ENCODE measurements at places on chromosomes 3 and 15.
A peak's percentile ranks its signal among the peaks of the same experiment; 100 is the strongest.

DNA sequence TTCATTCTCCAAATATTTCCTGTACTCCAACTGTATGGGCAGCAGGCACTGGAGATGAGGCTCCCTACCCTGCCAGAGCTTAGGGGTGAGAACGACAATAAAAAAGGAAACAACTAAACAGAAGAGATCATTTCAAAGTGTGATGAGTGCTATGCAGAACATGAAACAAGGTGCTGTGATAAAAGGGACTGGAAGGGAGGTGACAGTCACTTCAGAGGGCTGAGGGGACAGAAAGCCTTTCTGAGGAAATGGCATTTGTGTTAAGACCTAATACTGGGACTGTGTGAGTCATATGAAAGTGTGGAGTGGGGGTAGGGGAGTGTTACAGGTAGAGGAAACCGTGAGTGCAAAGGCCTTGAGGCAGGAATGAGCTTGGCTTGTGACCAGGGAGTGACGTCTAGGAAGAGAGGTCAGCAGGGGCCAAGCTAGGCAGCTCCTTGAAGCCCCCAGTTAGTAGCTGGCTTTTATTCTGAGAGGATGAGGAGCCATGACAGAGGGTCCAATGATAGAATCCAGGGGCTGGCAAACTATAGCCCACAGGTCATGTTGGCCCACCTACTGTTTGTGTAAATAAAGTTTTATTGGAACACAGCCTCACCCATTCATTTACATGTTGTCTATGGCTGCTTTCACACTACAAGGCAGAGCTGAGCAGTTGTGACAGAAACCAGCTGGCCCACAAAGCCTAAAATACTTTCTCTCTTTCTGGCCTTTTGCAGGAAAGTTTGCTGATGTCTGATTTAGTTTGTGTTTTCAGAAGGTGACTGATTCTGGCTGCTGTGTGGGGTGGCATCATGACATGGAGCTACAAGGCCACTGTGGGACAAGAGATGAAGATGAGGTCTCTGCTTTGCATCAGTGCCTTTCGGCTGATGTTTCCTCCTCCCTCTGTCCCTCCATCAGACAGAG lies 56.6 kb downstream of the LSM3 start:
- DNase-seq: no peak

DNA sequence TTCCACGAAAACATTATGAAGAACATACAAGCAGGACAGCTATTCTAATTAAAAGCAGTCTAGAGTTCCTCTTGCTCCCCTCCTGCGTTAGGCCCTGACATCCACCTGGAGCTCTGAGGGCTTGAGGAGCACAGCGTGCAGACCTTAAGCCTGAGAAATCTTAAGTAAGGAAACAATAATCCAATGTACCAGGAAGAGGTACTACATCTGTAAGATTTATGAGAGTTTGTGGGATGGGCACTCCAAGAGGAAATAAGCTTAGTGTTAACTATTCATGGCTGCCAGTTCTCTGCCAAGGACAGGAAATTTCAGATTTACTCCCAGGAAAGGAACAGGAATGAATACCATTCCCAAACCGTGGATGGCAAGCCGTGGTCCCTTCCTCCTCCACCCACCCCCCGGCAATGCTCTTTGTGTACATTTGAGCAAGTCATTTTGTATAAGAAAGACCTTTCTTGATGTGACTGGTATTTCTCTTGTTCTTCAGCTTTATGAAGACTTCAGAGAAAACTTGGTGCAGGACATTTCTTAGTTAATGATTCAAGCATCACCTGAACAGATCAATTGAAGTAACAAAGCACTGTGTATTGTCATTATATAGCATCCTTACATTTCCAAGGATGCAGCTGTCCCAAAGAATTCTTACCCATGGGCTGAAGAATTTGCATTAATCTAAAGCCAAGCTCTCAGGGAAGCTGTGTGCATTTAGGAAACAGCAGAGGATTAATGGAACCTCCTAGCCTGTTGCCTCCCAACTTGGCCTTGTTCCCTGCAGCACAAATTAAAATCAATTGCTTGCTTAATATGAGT lies 28.8 kb upstream of the VILL start:
- DNase-seq: no peak

- DNase-seq: peak; percentile 52
Observed at GRCh38 chr3:172142051-172142863, 102.9 kb downstream of the FNDC3B start.

- DNase-seq: no peak
Observed at GRCh38 chr15:33311312-33311971, 675 bp downstream of the RYR3 start.

GRCh38 chr3:123281406-123281805 lies 79.7 kb downstream of the SEC22A start:
- DNase-seq: no peak

DNA sequence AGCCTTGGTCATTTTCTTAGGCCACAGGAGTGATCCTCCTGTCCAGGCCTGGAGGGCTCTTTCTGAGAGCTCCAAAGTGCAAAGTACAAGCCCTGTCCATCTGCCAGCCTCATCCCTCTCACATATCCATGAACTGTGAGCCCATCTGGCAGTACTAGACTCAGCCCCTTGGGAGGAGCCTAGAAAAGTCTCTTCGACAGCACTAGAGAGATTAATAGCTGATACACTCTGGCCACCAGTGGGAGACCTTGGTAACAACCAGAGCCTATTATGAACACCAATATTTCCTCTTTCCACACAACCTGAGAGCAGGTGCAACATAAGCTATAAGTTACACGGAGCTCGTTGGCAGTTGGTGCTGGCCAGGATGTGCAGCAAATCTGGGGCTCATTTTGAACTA lies 59.5 kb upstream of the DCLK3 start:
- DNase-seq: no peak

DNA sequence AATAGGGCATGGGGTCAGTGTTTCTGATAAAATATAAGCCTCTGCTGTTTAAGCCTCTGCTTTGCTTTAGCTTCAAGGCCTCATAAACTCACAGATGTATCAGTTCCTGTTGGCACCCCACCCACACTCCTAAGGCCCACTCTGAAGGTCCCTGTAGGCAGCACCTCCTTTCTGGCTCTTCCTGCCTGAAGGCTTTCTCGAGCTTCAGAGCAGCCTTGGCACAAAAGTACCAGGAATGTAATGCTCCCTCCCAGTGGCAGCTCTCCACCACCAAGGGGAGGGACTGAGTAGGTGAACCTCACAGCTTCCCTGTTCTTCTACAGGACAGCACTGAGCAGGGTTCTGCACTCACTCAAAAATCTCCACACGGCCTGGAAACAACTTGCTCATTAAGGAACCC lies 102.2 kb downstream of the ABHD5 start:
- no peak for DNase-seq

- DNase-seq: no peak
Observed at GRCh38 chr3:114439284-114439683, 145.5 kb downstream of the TIGIT start.

DNA sequence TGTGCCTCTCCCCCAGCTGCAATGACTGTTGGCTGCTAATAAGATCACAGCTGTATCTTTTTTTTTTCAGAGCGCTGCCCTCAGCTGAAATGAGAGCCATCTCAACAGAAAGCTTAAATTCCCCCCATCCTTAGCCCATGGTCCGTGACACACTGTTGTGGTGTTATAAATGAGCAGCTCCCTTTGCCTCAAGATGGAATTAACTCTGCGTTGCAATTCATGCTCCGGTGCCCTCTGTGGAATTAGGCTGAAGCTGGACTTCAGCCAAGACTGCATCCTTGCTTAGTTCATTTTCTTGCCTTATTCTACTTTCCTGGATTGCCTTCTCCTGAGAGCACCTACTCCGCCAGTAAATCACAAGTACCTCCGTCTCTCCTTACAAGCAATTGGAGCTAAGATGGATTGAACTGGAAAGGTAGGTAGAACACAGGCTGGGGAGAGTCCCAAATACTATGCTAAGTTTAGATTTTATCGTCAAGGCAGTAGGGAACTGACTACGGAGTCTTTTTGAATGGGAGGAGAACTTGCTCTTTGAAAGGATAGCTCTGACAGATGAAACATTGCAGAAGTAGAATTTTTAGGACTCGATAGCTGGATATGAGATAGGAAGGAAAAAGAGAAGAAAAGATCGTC lies 39.0 kb upstream of the THRB start:
- DNase-seq: no peak

- no peak for DNase-seq
Observed at GRCh38 chr3:106590216-106590615, 721.4 kb upstream of the CBLB start.

- DNase-seq: no peak
Observed at GRCh38 chr3:174403831-174404230, 455.3 kb upstream of the NAALADL2 start.

- no peak for DNase-seq
Observed at GRCh38 chr3:181384970-181385369, 326.8 kb upstream of the SOX2 start.

DNA sequence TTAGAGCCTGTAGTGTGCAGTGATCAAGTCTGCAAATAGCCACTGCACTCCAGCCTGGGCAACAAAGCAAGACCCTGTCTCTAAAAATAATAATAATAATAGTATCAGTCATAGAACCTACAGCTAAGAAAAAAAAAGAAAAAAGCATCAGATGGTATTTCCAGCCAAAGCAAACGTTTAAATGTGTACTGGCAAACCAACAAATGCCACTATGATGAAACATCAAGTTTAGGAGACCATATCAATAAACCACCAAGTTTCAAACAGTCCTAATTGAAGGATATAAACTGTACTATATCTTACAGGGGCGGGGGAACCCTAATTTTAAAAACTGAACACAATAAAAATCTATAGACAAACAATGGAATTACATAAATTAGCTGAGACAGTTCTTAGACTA lies 6.4 kb downstream of the UBP1 start:
- no peak for DNase-seq

DNA sequence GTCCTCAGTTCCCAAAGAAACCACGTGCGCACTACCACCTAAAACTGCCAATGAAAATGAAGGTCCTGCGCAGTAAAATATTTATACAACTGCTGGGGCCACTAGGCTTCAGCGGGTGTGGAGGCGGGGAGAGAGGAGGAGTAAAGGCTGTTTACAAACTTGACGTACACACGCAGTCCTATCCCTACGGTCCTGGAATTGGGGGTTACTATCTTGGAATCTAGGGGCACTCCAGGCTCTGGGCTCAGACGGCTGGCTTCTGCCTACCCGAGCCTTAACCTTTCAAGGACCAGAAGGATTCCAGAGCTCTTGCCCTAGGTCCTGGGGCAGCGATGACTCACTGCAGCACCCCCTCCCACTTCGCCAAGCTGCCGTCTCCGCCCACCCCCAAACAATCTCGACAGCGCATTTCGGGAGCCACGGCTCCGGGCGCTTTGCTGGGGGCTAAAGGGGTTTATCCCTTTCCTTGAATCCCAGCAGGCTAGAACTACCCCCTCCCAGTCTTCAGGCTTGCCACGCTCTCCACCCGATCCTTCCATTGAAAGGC lies 3.0 kb downstream of the ADAMTS9 start:
- DNase-seq: no peak

GRCh38 chr3:192010490-192010889 lies 549.5 kb downstream of the PYDC2 start:
- no peak for DNase-seq

GRCh38 chr3:127775398-127776109 lies 46.8 kb downstream of the MGLL start:
- peak; percentile 23 for DNase-seq

GRCh38 chr15:92107510-92107909 lies 254.0 kb downstream of the SLCO3A1 start:
- DNase-seq: no peak

DNA sequence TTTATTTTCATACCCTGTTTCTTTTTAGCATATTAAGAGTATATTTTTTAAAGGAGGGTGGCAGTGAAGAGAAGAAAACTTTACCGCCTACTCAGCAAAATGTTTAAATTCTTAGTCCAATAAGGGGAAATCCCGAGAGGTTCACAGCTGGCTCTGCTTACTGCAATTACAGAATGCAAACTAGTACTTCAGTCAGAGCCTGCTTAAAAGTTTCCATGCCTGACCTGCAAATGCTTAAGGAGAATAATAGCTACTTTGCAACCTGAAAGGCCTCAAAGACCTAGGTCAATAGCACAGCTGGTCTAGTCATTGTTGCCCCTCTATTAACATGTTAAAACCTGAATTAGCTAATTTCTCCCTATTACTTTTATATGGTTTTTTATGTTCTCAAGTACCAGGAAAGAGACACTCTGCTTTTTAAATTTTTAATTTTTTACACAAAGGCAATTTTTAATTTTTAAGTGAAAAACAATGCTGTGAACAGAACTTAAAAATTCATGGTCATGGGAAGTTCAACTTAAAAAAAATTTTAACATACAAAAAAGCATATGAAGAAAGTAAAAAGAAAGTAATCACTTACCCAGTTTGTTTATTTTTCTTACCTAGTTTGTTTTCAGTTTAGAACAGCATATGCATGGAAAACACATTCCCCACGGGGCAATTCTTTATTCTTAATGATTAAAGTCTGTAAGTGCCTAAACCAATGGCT lies 79.2 kb downstream of the P3H2 start:
- no peak for DNase-seq

GRCh38 chr3:188339410-188340295 lies 185.7 kb downstream of the LPP start:
- DNase-seq: peak; percentile 20

DNA sequence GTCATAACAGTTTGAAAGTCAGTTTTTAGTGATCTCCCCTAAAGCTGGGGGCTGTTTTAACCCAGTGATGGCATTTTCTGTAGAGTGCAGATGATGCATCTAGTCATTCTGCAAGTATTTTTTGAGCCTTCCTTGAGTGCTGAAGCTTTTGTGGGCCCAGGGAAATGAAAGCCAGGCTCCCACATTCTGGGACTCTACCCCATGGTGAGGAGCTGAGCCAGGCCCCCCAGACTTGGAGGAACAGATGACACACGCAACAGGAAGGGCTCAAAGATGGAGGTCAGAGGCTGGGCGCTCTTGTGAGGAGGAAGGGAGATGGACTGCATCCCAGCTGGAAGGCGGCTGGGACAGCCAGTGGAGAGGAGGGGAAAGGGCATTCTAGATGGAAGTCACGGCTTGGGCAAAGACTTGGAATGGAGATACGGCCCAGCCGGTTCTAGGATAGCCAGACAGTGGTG lies 40.8 kb downstream of the MRAS start:
- DNase-seq: no peak

DNA sequence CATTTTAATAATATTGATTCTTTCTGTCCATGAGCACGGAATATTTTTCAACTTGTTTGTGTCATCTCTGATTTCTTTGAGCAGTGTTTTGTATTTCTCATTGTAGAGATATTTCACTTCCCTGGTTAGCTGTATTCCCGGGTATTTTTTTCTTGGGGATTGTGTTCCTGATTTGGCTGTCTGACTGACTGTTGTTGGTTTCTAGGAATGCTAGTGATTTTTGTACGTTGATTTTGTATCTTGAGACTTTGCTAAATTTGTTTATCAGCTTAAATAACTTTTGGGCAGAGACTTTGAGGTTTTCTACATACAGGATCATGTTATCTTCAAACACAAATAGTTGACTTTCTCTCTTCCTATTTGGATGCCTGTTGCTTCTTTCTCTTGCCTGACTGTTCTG lies 418.8 kb upstream of the ALCAM start:
- DNase-seq: no peak

GRCh38 chr3:193710286-193711165 lies 117.5 kb downstream of the OPA1 start:
- DNase-seq: no peak

GRCh38 chr15:88990185-88990679 lies 77.1 kb upstream of the MFGE8 start:
- DNase-seq: no peak

All from stimulated activated naive B cell treated with anti-CD40 and anti-IgM and Interleukin-4, amounts not matched to agents 10 μg/mL and 1 μg/mL and 100 μg/mL, for 72 hours (primary cell).